ENCODE measurements at places on chromosomes 6 and 20.

DNA sequence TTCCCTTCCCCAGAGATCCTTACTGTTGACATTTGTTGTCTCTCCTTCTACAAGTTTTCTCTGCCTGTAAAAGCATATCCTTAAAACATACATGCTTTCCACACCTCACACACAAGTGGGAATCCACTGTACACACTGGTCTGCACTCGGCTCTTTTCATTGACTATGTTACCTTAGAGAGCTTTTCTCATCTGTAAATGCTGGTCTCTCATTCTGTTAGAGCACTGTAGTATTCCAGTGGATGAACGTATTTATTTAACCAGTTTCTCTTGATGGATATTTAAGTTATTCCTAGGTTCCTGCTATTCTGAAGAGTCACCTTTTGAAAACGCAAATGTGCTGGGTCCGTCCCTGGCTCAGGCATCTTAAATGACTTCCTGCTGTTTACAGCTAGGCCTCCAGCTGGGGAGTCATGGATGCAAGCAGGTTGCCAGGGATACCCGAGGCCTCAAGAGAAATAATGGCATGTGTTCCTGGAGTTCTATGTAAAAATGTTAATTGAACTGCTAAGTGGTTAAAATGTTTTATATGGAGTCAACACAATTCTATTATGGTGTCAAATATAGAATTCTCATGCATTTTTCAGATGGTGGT lies 61.1 kb upstream of the TGM3 start:
- no peak for DNase-seq

GRCh38 chr6:31639043-31639442 lies 13.4 kb downstream of the BAG6 start:
- DNase-seq = no peak

- no peak for DNase-seq
Measured at GRCh38 chr20:59772931-59773913, 160.2 kb downstream of the SYCP2 start.

- DNase-seq = no peak
Measured at GRCh38 chr6:122683989-122684651, 73.9 kb downstream of the PKIB start.

- DNase-seq = no peak
Measured at GRCh38 chr6:108689272-108690161, 128.8 kb downstream of the FOXO3 start.

GRCh38 chr6:135018941-135019340 lies 35.7 kb downstream of the HBS1L start:
- DNase-seq = no peak

GRCh38 chr6:154462425-154462824 lies 48.1 kb downstream of the CNKSR3 start:
- DNase-seq = no peak

GRCh38 chr20:10427060-10427692 lies 6.8 kb downstream of the MKKS start:
- DNase-seq = peak; percentile 40

GRCh38 chr6:15623276-15624116 lies 39.3 kb downstream of the DTNBP1 start:
- no peak for DNase-seq

GRCh38 chr20:8321001-8321400 lies 188.9 kb downstream of the PLCB1 start:
- no peak for DNase-seq

GRCh38 chr6:30102414-30102969 lies 10.4 kb downstream of the TRIM31 start:
- no peak for DNase-seq

DNA sequence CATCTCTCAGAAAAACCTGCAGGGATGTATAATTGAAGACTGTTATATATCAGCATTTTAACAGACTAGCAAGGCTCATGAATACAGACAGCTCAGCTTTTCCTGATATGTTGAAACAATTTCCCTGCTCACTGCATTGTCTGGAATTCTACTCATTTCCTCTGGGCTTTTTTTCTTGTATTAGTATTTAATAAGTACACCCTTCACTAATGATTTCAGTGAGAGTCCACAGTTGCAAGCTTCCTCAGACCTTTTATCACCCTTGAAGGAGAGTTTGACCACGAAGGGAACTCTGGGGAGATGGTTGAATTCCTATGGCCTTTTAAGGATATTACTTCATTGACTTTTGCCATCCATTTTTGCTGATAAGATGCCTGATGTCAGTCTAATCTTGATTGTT lies 248.7 kb downstream of the ADGB start:
- DNase-seq = no peak

DNA sequence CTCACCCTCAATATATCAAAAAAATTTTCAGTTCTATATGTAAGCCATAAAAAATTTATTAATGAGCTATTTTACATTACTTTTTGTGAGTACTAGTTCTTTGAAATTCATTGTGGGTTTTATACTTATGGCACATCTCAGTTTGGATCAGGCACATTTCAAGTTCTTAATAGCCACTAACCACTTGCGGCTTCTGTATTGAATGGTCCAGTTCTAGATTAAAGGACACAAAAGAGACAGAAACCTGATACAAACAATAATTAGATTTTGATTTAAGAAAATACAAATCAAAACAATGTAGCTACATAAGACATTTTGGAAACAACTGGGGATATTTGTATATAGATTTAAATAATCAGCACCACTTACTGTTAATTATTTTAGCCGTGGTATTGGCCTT lies 86.6 kb upstream of the RNF24 start:
- no peak for DNase-seq

GRCh38 chr6:2714111-2714895 lies 36.4 kb downstream of the MYLK4 start:
- no peak for DNase-seq

- DNase-seq = no peak
Measured at GRCh38 chr6:146146836-146147235, 118.0 kb downstream of the GRM1 start.

DNA sequence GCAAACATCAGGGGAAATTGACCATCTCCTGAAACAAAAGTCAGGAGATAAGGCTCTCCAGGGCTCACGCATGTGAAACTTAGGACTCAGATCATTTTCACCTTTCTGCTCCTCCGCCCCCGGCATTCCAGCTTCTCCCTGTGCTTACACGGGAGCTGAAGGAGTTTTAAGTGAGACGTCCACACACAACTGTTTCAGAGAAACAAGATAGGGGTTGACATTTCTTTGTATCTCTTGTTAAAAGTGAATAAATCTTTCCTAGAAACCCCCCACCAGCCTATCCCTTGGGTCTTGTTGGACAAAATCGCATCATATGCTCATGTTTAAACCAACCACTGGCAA lies 46.1 kb downstream of the FAM50B start:
- DNase-seq = no peak

GRCh38 chr20:24296477-24297261 lies 172.8 kb upstream of the SYNDIG1 start:
- no peak for DNase-seq

DNA sequence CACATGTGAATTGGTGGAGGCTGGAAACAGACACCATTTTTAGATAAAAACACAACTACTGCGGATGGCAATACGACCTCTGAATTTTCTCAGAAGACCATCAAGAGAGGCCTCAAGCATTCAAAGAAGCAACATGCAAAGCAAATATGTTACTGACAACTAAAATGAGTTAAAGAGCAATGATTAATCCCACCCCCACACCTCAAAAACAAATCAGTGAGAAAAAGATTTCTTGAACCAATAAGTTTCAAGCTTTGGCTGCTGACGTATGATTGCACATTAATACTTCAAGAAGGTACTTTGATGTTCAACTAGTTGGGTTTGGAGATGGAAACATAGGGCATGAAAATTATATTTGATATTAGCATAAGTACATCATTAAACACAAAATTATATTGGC lies 982 bp downstream of the MMUT start:
- DNase-seq = no peak

GRCh38 chr20:258963-259362 lies 1.4 kb downstream of the DEFB132 start:
- no peak for DNase-seq

GRCh38 chr6:32738126-32738525 lies 3.1 kb upstream of the HLA-DQA2 start:
- DNase-seq = no peak

DNA sequence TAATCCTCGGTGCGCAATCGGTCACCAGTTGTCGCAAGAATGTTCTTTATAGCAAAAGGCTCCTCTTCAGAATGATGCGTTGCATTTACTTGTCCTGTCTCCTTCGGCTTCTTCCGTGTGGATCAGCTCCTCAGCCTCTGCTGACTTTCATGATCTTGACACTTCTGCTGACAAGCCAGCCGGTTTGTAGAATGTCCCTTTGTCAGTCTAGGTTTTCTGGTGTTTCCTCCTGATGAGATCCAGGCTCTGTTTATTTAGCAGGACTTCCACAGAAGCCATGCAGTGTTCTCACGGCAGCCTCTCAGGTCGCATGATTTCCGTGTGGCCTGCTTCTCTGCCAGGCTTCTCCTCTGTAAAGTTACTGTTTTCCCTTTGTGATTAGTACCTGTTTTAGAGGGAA lies 66.9 kb downstream of the STX11 start:
- DNase-seq = no peak

- peak; percentile 40 for DNase-seq
Measured at GRCh38 chr20:37803438-37804307, 99.3 kb upstream of the VSTM2L start.

GRCh38 chr6:161369339-161369738 lies 95.5 kb upstream of the AGPAT4 start:
- no peak for DNase-seq

- no peak for DNase-seq
Measured at GRCh38 chr20:48209102-48209501, 423.8 kb upstream of the SULF2 start.

DNA sequence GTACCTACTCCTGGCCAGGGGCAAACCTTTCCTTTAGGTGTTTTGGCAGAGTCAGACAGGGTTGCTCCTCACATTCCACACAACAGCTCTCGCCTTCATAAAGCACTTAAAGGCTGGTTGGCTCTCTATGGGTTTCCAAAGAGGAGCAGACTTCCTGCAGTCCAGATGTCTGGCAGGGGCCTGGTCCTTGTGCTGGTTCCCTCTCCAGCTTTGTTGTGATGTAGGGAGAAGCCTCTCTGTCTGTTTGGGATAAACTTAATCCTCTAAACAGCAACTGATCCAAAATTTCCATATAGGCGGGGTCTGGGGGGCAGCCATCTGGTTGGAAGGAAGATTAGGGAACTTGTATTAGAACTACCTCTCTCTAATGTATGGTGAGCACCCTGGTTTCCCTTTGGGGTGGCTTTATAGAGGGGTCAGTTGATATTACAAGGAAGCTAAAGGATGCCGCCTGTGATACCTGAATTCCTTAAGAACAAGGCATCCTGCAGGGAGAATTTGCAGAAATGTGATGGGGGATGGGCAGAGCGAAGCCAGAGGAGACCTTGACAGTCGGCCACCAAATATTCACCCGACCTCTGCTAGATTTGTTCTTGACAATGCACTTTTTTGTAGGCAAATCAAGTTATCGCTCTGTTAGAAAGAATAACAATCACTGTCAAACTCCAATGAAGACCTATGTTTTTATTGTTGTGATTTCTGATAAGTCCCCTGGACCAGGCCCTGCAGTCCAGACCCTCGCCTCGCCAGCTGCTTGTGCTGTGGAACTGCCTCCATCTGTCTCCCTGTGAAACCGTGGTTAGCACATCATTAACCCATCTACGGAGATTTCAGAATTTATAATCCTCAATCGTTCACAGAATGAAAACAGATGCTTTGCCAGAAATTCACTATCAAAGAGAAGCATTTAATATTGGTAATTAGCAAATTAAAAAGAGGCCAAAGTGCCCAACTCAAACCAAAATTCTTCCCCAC lies 94.0 kb upstream of the RALGAPA2 start:
- DNase-seq = no peak

GRCh38 chr6:38404355-38404754 lies 235.4 kb downstream of the BTBD9 start:
- DNase-seq = no peak

DNA sequence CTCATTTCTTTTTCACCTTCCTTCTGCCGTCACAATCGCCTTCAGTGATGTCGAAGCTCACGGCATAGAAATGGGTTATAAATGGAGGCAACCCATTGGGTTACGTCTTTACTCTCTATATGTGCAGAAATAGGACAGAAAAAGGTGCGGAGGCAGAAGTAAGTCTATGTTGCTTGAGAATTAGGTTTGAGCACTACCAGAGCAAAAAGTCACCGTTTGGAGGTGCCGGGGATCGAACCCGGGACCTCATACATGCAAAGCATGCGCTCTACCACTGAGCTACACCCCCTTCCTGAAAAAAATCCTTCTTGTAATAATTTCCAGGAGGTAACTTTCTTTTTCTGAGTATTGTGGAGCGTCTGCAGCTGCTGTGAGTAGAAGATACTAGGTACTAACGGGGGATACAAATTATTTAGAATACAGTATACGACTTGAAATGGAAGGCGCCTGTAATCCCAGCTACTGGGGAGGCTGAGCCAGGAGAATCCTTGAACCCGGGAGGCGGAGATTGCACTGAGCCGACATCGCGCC lies 134.2 kb downstream of the TRIM27 start:
- DNase-seq = no peak

DNA sequence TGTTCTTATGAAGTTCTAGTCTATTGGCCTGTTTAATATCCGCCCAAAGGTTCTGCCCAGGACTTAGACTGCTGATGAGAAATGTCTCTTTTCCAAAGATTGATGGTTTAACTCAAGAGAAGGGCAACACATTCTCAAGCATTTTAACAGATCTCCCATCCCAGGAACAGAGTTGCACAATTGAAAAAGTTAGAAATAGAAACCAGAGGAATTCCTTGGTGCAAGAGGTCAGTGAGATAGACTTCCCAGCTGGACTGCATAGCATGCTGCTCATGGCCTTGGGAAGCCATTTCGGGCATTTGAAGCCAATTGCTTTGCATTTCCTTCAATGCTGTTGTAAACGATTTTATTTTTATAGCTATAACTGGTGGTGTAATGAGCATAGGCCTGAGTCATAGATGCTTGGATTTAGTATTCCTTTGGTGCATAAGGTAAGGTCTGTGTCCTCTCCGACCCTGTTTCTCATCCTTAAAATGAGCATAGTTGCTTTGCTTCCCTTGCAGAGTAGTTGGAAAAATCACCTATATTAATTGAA lies 292.2 kb upstream of the JAG1 start:
- DNase-seq = no peak

GRCh38 chr6:24554474-24554873 lies 59.7 kb downstream of the ALDH5A1 start:
- no peak for DNase-seq

DNA sequence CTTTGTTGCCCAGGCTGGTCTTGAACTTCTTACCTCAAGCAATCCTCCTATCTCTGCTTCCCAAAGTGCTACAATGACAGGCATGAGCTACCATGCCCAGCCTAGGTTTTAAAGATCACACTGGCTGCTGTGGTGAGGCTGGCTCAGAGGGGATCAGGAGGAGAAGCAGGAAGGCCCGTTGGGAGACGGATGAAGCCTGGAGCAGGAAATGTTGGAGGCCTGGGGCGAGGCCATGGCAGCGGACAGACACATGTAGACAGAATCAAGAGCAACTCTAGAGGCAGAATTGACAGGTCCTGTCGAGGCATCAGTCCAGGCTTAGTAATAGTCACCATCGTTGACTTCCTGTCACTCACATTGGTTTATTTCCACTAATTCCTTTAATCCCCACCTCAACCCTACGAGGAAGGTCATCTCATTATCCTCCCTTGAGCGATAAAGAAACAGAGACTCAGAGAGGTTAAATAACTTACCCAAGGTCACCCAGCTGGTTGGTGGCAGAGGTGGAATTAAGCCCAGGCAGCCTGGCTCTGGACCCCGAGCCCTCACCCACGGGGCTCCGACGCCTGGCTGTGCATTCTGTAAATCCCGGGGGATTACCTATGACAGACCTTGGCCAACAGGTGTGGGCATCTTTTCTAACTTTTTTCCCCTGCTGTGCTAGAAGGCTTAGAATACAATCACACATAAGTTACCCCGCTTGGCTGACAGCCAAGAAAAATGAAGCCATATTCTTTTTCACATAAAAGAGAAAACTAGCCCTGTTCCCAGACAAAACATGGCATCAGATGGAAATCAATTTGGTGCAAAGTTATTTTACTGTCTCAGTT lies 113.4 kb downstream of the EYA2 start:
- DNase-seq = no peak

Data from left renal pelvis (tissue), 4 donors.